ENCODE measurements at places on chromosomes 6 and 20.
A peak's percentile ranks its signal among the peaks of the same experiment; 100 is the strongest.

DNA sequence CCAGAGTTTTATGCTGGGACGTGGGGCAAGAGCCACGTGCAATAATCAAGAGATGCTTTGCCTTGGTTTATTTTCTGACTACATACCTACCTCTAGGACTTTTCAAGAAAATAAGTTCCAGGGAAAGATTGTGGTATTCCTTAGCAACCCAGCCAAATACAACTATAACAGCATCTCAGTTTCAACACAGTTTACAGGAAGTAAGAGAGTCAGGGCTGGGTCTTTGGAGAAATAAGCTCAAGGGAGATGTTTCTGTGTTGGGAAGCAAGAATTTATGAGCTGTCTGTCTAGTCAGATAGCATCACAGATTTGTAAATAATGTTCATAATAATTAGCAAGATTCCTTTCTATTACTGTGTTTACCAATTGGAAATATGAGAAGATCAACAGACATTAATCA is 35.1 kb downstream of the MAP3K5 start:
- DNase-seq, result no peak

DNA sequence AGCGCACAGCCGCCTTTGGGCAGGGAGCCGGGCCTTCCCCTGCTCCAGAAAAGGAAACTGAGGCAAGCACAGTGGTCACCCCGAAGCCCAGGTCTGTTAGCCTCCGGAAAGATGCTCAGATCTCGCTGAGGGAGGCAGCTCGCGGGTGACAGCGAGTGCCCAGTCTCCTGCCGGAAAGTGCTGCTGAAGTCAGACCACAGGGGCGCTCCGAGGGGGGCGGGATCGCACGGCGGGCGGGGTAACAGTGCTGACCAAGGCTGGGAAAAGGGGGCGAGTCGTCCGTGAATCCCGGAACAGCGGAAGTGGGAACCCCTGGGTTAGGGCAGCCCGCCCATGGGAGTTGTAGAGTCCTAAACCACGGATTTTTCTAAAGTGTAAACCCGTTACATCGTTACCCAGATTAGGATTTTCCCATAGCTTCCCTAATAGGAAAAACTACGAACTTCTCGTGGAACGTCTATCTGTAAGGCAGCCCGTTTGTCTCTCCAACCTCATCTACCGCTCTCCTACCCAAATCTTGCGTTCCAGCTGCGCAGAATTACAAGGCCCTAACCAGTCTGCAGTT is 504 bp downstream of the VPS16 start:
- peak; percentile 35 for DNase-seq

GRCh38 chr6:53795340-53795701 is 516 bp downstream of the LRRC1 start:
- DNase-seq, result no peak

DNA sequence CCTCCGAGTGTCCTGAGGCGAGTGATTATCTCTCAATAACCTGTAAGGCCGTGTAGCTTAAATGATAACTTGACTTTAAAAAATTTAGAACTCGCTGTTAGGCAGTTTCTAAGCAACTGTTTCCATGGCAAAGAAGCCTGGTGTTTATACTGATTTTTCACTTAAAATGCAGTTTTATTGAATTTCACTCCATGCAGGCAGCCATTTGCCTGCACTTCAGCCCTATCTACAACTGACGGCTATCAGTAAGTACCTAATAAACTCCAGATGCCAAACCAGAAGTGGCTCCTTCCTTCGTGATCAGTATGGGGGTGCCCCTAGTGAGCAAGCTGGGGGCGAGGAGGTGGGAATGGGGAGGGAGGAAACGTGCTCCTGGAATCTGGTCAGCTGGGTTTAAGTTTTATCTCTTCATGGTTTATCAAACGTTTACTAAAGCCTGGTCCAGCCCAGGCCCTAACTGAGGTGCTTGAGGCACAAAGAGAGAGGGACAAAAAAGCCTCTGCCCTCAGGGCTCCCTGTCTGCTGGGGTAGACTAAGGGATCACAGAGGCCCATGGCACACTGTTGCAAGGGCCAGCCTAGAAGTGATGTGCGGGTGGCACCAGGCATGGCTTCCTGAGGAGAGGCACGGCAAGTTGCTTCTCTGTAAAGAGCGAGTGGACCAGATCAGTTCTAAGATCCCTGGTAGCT is 45.5 kb downstream of the TTI1 start:
- DNase-seq, result no peak

- no peak for DNase-seq
Measured at GRCh38 chr6:64041373-64041772, 405.8 kb downstream of the PHF3 start.

DNA sequence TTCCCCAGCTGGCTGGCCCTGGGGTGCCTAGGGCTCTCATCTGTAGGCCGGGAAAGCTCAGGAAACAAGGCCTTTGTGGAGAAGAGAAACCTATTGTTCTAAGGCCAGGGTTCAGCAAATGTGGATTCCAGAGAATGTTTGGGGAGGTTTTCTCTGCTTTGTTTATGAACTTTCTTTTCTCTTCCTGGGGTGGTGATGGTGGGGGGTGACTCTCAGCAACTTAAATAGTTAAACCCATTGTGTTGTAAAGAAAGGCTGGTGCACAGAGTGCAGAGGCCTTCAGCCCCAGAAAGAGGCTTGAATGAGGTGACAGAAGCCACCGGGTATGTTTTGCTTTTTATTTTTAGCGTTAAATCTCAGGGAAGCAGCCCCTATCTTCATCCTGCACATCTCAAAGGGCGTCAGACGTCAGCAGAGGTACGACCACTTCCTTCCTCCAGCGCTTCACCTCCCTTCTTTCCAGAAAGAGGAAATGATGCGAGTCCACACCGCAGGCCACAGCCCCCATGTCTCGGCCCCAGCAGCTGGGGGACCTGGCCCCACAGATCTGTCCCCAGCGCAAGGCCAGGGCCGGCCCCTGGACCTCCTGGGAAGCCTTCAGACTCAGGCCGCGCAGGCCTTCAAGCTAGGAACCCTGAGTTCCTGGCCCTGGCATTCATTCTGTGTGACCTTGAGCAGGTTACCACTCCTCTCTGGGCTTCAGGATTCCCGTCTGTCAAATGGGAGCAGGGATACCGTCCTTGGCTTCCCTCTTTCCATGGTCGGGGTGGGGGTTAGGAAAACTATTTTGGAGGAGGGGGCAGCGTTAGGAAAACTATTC is 605 bp upstream of the PPP1R16B start:
- peak; percentile 92 for DNase-seq

- DNase-seq, result no peak
Measured at GRCh38 chr6:156865019-156865629, 87.9 kb downstream of the ARID1B start.

- DNase-seq, result no peak
Measured at GRCh38 chr20:60063048-60063451, 104.8 kb downstream of the CDH26 start.

GRCh38 chr20:63059684-63060056 is 52.9 kb upstream of the BHLHE23 start:
- no peak for DNase-seq

DNA sequence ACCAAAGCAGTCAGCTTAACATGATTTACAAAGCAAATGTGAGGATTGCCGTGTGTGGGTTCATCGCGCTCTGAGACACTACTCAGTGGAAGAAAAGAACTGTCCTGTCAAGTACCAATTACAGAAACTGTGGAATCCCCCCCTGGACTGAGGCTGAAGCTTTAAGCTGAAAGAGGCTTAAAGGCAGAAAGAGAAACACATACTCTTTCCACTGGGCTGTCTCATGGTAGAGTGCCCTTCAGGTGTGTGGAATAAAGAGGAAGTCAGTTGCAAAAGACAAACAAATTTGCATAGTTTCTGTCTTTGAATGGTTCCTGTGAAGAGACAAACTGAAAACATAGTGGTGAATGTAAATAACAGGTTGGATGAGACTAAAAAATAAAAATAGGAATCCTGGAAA is 560.4 kb upstream of the SYNCRIP start:
- DNase-seq, result no peak

DNA sequence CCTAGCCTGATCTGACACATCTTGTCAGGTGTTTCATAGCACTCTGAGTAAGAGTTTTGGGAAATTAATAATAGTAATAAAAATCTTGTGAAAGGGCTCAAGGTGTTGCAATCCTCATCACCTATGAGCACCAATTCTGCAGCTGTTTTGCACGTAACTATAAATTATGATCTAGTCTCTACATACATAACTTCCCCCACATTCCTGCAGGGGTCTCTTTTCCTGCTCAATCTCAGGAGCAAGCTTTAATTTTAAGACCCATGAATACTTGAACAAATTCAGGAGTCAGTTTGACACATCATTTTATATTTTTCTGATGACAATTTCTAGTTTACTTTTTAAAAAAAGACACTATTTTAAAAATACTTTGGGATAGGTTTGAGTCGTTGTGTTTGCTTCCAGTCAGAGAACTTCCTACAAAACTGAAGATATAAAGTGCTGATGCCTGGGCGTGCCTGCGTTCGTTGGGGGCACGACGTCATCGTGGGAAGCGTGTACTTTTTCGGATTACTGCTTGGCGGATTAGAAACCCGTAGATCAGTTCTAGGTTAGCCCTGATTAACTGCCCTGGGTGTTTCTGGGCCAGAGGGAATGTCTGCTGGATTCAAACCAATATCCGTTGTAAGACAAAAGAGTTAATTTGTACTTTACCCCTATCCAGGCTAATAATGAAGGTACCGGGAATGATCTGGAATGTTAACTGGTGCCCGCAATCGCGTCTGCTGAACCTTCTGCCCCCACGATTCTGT is 1.0 kb upstream of the E2F3 start:
- DNase-seq, result peak; percentile 52

DNA sequence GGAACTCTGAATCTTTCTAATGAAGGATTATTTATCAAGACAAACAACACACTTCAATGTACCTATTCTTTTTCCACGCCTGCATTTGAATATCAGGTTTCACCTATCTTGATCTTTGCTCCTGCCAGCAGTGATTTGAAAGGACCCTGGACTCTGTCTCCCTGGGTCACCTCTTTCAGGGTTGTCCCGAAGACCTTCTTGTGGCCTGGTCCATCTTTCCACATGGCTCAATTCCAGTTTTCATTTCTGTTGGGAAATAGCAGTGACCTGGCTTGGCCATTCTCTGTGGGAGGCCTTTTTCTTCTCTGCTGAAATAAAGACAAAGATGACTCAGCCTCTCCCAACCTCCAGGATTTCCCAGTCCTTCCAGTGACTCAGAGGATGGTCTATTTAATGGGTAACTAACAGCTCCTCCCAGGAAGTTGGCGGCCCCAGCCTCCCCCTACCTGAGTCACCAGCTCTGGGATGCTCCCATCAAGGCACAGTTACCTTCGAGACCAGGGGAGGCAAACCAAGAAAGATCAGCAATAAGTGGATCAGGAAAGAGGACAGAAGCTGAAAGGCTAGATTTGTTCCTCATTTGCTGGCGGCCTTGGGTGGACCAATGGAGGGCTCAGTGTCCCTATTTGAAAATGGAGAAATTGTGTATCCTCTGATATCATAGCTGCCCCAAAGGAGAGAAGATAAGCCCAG is 120.2 kb upstream of the RNF24 start:
- no peak for DNase-seq

DNA sequence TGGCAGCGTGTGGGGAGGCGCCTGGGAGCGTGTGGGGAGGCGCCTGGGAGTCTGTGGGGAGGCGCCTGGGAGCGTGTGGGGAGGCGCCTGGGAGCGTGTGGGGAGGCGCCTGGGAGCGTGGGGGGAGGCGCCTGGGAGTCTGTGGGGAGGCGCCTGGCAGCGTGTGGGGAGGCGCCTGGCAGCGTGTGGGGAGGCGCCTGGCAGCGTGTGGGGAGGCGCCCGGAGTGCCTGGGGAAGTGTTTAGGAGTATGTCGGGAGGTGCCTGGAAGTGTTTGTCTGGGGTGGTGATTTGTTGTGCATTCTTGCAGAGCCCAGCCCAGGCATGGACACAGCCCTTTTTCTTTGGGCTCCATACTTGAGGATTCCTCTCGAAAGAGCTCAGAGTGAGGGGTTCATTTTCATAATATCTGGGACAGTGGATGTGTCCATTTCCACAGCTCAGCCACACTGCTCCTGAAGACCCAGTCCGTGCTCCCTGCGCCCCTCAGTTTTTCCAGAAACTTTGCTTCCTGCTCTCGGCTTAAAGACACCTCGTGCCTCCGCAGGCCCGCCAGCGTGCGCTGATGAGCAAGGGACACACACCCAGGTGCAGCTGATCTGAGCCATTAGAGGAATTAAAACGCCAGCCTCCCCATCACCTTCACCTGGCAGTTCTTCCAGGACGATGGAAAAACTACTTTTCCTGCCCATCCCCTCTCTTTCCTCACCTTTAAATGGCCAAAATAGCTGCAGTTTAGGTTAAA is 172.2 kb upstream of the THBS2 start:
- DNase-seq, result no peak

GRCh38 chr6:12485837-12486236 is 195.7 kb downstream of the EDN1 start:
- no peak for DNase-seq

DNA sequence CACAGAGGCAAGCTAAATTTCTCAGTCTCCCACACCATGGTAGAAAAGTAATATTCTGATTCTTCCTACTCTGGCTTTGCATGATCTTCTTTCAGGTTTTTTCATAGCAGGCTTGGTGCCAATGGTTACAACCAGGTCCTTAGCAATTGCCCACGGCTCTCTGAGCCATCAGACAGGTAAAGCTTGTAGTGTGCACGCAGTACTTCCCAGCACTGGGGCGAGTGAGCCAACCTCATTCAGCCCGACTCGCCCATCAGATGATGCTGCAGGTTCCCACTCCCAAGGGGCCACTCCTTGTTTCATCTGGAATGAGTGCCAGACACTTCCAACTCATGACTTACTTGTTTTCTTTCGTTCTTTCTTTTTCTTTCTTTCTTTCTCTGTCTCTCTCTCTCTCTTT is 78.3 kb downstream of the PERP start:
- no peak for DNase-seq

GRCh38 chr6:29917857-29918256 is 24.5 kb upstream of the HLA-A start:
- DNase-seq, result no peak

- no peak for DNase-seq
Measured at GRCh38 chr6:99121748-99122147, 174.0 kb upstream of the FBXL4 start.

DNA sequence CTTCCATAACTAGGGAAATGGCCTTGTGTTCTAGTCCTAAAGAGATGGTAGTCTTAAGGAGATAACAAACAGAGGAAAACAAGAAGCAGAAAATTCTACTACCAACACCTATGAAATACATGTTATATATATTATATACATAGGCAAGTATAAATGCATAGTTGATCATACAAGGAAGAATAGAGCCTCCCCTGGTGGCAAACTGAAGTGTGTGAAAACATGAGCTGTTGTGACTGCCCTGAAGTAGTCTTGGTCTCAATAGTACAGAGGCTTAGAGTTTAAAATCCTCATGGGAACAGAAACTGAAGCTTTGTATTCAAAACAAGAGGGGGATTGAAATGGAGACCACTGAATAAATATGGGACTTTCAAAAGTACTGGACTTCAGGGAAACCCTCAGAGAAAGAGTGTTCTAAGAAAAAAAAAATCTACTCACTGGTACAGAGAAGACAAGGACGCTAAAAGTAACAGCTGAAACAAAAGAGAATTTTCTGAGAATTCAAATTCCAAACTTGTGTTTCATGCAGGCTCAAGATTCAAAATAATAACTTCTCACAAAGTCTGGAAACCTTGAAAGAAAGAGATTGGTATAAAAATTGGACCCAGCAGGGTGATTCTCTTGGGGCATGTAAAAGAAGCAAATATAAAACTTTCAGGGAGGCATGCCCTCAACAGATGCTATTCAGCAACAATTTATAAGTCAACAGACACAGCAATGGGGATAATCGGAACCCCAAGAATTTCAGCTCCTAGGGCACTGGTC is 59.7 kb upstream of the SAMD3 start:
- DNase-seq, result peak; percentile 70
